Stimulated activated CD4-positive, alpha-beta T cell treated with anti-CD3 and anti-CD28 coated beads, Interleukin-12 subunit alpha, Interleukin-12 subunit beta, amount 100 ng/mL, for 24 hours (primary cell): ENCODE measurements at places on chromosomes 16 and 17.

DNA sequence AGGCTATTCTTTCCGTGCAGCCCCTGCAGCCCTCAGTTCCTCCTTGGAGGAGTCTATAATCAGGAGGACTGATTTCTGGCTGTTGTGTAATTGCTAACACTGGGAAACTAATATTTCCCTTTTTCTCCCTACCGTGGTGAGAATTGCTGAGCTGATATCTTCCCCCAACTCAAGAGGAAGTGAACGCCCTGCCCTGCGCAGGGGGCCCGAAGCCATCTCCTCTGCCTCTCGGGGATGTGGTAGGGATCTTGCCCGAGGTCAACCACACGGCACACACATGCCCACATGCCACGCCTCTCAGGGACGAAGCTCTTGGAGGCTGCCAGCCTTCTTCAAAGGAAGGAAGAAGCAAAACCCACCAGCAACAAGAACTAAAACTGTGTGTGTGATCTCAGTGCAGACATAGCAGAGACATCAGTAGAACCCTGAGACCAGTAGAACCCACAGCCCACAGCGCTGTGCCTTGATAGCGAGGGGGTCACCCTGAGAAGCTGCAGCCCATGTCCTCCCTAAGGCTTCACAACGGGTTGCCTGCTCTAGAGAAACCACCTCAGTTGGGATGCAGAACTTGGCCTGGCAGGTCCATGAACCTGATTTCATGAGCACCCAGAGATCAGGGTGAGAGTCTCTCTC, 8.9 kb upstream of the ULK2 start:
- no peak for DNase-seq

DNA sequence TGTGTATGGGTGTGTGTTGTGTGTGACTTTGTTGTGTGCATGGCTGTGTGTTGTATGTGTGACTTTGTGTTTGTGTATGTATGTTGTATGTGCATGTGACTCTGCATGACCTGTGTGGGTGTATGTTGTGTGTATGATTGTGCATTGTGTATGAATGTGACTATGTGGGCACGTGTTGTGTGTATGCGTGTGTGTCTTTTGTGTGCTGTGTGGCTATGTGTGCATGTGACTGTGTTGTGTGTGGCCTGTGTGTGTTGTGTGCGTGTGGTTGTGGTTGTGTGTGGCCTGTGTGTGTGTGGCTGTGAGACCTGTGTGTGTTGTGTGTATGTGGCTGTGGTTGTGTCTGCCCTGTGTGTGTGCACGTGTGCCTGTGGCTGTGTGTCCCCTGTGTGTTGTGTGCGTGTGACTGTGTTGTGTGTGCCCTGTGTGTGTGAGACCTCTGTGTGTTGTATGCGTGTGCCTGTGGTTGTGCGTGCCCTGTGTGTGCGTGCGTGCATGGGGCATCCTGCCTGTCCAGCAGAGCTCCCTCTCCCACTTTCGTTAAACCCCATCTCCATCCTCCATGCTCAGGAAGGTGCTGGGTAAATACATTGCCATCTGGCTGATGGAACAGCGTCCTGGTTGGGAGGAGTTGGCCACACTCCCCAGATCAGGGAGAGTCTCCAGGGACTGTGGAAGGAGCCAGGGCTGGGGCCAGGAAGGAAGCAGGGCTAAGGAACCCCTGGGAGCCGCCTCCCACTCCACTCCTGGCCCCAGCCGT, 90.1 kb upstream of the GSE1 start:
- DNase-seq = no peak

- no peak for DNase-seq
Observed at GRCh38 chr16:1958715-1959268, 546 bp upstream of the NDUFB10 start.

GRCh38 chr17:16353317-16354174, at the start of gene CENPV:
CENPV (minus strand) TSS chr17:16353469; CDS start chr17:16353436, 33 bp downstream.
- peak; percentile 54 for DNase-seq

GRCh38 chr16:22659933-22660332, 149.2 kb downstream of the NPIPB5 start:
- DNase-seq = no peak
